Liver (tissue), 10 donors: ENCODE measurements at places on chromosomes 1 and 21. TPM values are rescaled to one million over a fixed set of nuclear protein-coding genes. Genes with fewer than 3 reads are reported as not detected.

The CHIA gene
- not detected for total RNA-seq

The TENT5C gene
- total RNA-seq = 200 TPM

DNA sequence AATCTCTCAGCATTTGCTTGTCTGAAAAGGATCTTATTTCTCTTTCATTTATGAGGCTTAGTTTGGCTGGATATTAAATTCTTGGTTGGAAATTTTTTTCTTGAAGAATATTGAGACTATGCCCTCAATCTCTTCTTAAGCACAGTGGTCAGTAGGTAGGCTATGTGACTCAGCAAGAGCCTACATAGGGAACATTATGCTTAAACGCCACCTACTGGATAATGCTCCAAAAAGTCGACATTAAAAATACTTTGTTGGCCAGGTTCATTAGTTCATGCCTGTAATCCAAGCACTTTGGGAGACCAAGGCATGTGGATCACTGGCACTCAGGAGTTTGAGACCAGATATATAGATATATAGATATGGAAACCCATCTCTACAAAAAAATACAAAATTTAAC lies 678.0 kb upstream of the USP24 start:
- no peak for DNase-seq

- DNase-seq = no peak
These were observed 1382.9 kb downstream of the MRPL39 start for GRCh38 chr21:24224422-24224821.

- DNase-seq = no peak
These were observed 5.6 kb downstream of the TMEM61 start for GRCh38 chr1:54986025-54986424.

DNA sequence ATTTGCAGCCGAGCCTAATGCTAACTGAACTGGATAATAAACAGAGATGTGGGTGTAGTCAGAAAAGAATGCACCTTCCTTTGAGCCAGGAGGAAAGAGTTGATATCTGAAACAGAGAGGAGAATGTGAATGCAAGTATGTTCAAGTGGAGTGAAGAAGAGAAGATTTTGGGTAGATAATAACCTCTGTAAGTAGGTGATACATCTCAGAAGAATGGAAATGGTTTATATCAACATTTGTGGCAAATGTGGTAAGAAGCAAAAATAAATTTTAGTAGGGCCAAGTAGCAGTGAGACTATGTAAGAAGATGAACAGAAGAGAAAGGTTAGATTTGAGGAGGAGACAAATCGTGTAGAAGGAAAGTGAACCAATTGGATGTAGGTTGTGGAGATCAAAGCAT lies 1.7 kb upstream of the DNTTIP2 start:
- no peak for DNase-seq

DNA sequence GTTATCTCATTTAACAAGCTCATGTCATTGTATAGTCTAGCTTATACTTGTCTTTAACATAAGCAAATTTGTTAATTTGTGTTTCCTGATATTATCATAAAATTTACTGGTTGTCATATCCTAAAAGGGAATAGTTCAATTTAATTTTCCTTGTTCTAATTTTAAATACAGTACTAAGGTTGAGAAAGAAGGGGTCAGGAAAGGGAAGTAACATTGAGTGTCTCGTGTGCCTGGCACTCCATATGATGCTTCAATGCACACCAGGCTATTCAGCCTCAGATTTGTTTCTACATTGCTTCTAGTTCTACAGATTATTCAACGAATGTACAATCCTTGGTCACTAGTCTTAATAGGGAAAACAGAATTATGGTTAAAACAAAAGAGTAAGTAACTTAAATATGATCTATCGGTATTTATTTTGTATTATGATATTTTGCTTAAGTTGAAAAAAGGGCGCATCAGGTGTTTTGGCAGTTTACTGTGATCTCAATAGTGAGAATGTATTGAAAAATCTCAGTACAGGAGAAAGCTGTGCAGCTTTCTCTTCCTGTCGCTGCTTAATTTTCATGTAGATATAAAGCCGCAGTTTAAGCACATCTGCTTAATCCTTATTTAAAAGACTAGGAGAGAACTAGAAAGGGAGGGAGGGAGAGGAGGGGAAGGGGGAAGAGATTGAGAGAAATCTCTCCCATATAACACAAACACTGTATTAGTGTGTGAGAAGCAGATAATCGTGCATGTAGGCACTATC lies 13.0 kb downstream of the PTPRC start:
- no peak for DNase-seq

DNA sequence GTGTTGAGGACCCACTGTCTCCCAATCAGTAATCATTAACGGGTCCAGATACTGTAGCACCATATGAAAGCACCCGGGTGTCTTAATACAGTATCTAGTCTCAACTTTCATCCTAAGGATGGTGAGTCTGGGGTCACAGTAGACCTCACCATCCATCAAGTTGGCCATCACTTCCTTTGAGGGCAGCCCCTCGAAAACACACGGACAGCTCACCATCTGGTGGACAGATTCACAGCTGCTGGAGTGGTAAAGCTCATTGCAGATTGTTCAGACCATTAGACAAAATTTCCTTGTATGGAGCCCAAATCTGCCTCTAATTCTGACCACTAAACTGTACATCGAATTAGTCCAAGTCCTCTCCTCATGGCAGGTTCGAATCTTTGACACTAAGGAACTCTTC lies 123.1 kb downstream of the PGBD5 start:
- DNase-seq = no peak

DNA sequence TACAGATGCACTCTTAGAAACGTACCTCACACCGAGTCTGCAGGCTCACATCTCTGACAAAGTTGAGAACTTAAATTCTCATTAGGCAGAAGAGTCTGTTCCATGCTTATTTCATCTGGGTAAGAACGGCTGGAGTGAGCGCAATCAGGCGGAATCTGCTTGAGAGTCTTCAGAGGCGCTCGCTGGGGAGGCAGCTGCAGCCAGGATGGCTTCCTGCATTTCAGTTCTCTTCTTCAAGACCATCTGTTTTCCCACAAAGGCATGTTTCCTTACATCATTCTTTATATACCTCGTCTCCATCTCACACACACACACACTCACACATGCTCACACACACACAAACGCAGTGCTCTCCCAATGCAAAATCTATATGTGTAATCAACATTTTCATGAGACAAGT lies 497.1 kb downstream of the AJAP1 start:
- DNase-seq = no peak
